ENCODE measurements at places on chromosomes 11 and 22.

DNA sequence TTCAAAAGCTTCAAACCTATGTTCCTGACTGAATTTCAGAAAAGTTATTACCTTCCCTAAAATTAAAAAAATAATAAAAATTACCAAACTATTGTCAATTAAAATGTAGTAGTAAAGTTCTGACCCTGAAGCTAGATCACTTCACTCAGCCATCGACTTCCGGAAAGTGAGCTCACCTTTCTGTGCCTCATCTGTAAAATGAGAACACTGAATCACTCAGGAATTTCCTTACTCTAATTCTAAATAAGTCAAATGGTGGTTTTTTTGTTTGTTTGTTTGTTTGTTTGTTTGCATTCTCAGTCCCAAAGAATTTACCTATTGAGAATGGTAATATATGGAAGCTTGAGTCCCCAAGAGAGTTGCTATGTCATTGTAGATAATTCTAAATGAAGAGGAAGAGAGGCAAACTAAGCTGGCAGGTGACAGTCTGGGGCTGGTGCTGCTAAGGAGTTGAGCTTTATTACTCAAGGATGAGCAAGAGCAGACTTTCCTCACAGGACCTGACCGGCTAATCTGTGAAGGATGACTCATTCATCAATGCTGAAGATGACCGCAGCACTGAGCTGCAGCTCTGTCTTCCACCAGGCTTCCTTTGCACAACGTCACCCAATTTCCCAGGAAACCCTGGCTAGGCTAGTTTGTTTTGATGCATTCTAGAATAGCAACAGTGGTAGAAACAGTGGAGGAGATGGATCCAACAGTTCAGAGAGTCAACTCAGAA is 248.8 kb downstream of the RAB38 start:
- no peak for DNase-seq

- DNase-seq, result no peak
These were observed 5.8 kb downstream of the LIF start for GRCh38 chr22:30240541-30241417.

- no peak for DNase-seq
These were observed 3.7 kb upstream of the MTFP1 start for GRCh38 chr22:30421695-30422480.

DNA sequence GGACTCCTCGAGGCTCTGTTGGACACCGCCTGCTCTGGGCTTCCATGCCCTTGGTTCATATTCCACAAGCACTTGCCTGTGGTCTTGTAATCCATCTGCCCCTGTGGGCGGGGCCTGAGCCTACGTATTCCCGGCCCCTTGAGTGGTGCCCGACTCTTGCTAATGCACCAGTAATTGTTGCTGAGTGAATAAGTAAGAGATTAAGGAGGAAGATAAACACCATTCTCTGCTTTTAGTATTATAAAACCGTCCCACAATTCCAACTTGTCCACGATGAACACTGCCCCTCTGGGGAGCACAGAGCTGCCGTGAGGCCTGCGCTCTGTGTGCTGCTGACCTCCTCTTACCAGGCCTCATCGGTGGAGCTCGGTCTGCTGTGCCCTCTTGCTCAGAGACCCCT is 50.3 kb downstream of the MICAL2 start:
- no peak for DNase-seq

DNA sequence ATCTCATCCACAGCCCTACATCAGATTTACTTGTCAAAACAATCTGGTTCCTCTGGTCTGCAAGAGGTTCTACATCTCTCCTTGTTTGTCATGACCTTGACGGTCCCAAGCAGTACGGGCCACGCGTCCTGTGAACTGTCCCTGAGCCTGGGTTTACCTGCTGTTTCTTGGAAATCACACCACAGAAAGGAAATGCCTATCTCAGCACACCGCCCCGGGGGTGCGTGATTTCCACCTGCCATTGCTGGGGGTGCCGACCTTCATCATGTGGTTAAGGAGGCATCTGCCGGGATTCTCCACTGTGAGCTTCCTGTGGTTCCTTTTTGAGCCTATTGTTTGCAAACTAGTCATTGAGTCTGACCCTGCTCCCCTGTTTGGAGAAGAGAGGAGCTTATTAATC is 1363.4 kb downstream of the BRD1 start:
- no peak for DNase-seq

DNA sequence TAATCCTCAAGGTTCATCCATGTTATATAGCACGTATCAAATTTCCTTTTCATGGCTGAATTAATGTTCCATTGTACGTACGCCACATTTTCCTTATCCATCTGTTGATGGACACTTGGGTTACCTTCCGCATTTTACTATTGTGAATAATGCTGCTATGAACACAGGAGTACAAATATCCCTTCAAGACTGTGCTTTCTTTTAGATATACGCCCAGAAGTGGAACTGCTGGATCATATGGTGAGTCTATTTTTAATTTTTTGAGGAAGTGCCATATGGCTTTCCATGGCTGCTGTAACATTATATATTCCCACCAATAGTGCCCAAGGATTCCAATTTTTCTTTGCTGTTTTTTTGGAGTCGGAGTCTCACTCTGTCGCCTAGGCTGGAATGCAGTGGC is 6.0 kb downstream of the MRPL40 start:
- DNase-seq, result no peak

- no peak for DNase-seq
These were observed 24.0 kb downstream of the ANKK1 start for GRCh38 chr11:113411536-113411935.

- no peak for DNase-seq
These were observed 17.2 kb downstream of the AP2A2 start for GRCh38 chr11:942823-943222.

DNA sequence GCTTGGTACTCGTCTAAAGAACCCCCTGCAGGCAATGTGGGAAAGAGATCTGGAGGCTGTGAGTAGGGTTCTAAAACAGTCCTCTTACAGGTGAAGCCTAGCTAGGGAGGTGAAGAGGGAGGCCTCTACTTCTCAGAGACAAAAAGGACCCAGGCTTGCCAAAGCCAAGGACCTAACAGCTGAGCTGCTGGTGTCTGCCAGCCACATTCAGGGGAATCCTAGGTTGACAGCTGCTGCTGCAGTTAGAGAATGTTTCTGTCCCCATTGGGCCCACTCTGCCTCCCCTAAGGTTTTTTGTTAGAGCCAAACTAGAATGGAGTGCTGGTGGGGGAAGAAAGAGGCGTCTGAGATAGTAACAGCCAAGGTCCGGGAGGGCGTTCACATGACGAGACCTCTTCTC is 26.6 kb upstream of the TLCD5 start:
- no peak for DNase-seq

DNA sequence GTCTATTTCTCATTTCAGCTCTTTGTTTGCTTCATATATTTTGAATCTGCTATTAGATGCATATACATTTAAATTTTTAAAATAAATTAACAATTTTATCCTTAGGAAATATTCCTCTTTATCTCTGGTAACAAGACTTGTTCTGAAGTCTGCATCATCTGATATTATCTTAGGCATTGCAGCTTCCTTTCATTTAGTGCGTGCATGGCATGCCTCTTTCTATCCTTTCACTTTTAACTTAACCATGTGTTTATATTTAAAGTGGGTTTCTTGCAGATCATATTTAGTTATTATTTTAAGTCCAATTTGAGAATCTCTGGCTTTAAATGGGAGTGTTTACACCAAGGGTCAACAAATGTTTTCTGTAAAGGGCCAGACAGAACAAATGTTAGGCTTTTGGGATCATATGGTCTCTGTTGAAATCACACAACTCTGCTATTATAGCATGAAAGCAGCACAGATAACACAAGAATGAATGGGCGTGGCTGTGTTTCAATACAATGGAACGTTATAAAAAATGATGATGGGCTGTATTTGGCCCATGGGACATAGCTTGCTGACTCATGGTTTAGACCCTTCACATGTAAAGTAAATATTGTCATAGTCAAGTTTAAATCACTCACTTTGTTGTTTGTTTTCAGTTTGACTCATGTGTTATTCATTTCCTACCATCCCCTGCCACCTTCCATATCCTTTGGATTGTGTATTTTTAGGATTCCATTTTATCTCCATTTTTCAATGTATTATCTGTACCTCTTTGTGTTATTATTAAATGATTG is 83.9 kb upstream of the SNX19 start:
- no peak for DNase-seq

- peak; percentile 74 for DNase-seq
These were observed 16.0 kb downstream of the TRPM5 start for GRCh38 chr11:2428322-2428795.

GRCh38 chr11:106717222-106717621 is 301.1 kb downstream of the GUCY1A2 start:
- no peak for DNase-seq

GRCh38 chr11:67493548-67494370 is 10.9 kb downstream of the AIP start:
- no peak for DNase-seq

- peak; percentile 35 for DNase-seq
These were observed 462 bp downstream of the UBE2L6 start for GRCh38 chr11:57566905-57567514.

DNA sequence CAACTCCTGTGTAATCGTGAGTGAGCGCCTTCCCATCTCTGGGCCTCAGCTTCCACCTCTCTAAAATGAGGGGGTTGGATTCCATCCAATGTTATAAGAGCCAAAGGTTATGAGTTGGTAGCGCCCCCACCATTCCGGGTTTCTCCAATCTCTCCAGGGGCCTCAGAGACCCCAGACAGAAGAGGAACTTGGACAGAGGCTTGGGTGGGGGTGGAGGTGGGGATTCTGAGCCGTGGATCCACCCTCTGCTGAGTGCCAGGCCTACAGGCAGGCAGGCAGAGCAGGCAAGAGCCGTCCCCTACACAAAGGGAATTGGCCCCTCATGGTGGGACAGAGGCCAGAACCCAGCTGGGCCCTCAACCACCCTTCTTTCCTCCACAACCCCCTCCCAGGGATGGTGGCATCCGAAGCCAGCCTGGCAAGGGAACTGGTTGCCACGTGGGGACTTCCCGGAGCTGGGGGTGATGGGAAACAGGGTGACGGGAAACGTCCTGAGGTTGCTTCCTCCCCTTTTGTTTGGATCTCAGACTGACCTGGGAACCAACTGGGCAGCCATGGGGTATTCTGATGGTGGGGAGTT is 31.8 kb downstream of the TXN2 start:
- no peak for DNase-seq

DNA sequence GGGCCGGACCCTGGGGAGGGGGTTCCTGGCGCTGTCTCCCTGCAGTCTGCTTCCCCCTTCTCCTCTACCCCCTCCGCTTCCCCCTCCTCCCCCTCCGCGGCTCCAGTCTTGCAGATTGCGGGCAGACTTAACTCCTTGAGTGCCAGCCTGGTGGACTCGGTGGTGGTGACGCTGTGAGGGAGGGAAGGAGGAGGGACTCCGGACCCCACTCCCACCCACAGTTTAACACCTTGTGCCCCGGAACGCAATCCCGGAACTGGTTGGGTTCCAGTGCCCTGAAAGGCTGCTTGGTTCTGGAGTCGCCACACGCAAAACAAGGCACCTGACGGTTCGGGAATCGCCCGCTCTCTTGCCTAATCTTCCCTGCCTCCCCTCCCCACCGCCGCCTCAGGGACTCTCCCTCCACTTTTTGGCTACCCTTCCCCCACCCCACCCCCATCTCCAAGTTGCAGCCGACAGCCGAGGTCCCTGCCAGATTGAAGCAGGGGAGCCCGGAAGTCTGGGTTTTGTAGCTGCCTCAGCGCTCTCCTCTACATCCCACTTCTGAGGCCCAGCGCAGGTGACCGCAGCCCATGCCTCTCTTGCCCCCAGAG is 3.9 kb upstream of the BCL9L start:
- DNase-seq, result peak; percentile 89

GRCh38 chr11:68998390-68998911 is 14.6 kb downstream of the MRGPRF start:
- no peak for DNase-seq

GRCh38 chr11:57762235-57762861 is 746 bp downstream of the CTNND1 start:
- no peak for DNase-seq

DNA sequence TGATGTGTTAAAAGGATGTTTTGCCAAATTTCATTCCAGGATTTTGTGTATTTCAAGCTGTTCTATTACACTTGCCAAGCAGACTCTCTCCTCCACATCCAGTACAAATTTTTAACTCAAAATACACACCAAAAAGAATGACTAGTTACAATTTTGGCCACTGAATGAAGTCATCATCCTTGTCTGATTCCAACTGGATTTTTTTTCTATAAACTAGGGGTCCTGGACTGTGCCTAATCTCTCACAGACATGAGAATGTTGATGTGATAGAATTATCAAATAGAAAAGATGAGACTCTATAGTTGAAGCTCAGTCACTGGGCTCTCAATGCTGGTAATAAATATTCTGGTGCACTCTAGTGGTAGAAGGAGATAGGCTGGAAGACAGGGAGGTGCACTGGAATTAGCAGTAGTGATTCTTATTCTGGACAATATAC is 85.8 kb downstream of the FANCF start:
- DNase-seq, result no peak
